ENCODE measurements at places on chromosomes 5 and 9.

- DNase-seq = no peak
Observed at GRCh38 chr9:133387680-133388079, 11.5 kb downstream of the STKLD1 start.

GRCh38 chr9:92563116-92564100, 27.6 kb upstream of the ECM2 start:
- DNase-seq = no peak

DNA sequence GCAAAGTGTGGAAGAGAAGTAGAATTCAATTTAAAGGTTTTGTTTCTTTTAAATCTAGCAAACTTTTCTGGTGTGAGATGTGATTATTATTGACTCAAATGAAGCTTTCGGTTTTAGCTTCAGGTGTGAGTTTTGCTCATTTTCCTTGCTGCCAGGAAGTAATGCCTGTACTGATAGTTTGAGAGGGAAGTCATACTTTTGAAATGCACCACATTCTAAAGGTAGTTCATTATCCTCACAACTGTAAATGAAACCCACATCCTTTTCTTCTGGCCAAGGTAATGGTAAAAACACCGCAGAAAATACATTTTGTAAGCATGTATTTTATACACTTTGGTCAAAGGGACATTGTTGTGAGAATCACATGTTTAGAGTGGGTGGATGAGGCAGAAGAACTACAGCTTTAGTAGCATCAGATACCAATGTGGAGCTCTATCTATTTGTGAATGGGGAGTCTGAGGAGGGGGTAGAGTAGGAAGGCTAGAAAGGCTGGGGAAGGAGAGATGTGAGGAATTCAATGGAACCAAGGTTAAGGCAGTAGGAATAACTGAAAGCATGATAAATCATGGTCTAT, 167.0 kb upstream of the CDKN2B start:
- no peak for DNase-seq

GRCh38 chr9:129071526-129072126, 9.3 kb upstream of the DOLPP1 start:
- no peak for DNase-seq

DNA sequence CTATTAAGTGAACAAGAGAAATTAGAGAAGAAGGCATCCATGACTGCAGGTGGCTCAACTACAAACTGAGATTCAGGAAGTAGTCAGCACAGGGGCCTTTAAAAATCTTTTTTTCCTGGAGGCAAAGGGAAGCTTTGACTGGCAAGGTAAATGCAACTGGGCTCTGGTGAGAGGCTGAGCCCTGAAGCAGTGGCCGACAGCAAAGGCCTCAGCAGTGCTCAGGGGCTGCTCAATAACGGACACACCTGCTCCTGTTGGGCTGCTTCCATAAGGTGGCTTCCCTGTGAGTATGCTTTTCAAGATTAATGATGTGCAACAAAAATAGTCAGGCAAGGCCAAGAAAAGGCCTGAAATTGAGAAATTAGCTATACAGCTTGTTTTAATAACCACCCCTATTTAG, 134.2 kb upstream of the RGMB start:
- DNase-seq = no peak

DNA sequence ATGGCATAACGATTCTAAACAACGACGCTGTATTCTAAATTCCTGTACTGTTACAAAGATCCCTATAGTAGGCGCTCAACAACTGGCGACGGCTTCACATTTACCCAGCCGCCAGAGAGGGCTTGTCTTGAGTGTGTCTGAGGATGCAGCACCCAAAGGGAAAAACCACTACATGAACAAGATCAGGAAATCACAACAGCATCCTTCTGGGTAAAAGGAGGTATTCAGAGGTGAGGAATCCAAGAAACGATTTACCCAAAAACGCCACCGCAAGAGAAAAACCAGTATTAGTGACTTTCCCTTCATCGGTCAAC, 711 bp downstream of the TTC33 start:
- peak; percentile 23 for DNase-seq

DNA sequence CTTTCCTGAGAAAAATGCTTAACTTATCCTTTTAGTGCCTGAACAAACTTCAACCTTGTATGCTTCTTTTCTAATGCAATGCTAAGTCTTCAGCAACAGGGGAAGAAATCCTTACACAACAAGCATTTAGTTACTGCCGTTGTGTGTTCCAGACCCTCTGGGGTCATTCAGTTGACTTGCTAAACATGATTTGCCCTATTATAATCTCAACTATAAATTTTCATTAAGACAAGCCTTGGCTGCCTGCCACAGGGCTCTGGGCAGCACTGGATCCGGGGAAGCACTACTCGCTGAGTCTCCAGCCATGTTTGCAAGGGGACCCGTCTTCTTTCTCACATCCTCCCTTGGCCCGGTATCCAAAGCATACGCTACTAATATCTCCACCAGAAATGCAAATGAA, 58.1 kb downstream of the PTCH1 start:
- DNase-seq = no peak

- no peak for DNase-seq
Observed at GRCh38 chr5:81393783-81394718, at the start of gene ACOT12. ACOT12 (minus strand) TSS chr5:81394134; CDS start chr5:81394114, 20 bp downstream.

GRCh38 chr5:116497631-116498030, 77.0 kb downstream of the SEMA6A start:
- no peak for DNase-seq

DNA sequence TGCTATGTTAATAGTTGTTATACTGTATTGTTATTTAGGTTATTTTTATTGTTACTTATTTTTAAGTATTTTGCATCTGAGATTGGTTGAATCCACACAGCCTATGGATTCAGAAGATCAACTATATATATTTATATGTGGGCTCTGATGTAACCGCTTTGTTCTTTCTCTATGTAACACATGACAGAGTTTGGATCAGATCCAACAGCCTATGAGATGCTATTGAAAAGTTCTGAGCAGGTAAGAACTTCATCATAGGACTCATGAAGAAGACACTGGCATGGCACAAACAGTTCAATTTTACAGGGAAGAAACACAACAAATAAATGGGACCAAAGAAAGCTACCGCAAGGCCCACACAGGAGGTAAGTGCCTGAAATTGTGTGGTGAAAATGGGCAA, 93.4 kb downstream of the GNAQ start:
- no peak for DNase-seq

DNA sequence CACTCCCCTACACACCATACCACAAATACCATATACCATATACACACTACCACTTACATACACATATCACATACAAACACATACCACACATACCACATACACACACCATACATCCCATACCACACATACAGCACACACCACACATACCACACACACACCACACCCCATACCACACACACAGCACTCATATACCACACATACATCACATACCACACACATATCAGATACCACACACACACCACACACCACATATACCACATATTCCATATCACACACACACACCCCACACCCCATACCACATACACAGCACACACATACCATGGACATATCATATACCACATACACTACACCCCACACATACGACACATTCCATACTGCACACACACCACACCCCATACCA, 276.6 kb downstream of the GADD45G start:
- no peak for DNase-seq

- no peak for DNase-seq
Observed at GRCh38 chr9:84207491-84207951, 133.0 kb downstream of the SLC28A3 start.

DNA sequence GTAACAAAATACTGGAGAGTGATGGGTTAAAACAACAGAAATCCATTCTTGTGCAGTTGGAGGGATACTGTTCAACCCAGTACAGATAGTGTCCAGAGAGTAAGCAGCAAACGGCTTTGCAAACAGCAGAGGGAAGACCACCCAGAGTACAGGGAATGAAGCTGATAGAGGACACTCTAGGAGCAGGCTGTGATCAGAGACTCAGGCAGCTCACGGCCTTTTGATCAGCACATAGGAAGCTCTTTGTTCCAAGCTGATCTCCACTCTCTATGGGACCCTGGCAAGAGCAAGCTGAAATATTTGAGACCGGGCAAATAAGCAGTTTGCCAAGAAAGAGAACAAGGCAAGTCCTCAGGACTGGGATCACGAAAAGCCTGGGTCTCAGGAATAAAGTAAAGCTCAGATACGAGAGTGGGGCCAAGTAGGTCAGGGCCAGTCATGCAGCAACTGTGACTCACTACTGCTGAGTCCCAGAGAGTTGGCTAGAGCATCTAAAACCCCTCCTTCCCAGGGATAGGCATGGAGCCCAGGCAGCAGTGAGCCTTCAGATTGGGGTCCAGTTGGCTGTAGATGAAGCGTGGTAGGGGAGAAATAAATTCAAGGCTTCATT, 52.4 kb downstream of the MELK start:
- DNase-seq = no peak

DNA sequence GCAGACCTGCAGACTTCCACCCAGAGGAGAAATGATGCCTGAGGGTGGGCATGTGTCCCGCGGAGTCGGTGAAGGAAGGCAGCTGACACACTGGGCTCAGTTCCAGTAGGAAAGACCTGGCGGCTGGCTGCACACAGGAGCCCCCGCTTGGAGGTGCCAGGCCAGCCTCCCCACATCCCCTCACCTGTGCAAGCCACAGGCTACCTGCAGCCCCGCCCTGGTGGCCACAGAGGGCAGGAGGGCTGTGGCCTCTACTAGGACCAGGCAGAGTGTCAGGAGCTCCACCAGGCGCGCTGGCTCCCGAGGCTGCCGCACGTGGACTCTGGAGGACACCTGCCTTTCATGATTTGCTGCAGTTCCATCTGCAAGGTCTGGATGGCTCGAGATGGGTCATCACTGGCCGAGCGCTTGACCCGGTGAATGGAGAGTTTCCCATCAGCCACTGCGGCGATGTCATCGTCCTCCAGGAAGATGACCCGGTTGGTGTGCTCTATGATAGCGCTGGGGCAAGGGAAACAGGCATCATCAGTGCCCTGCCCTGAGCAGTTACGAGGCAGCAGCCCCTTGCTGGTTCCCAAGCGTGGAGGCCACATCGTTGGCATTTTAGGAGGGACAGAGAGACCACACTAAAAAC, 26.7 kb upstream of the MAPK9 start:
- DNase-seq = no peak

GRCh38 chr9:114002271-114002985, 75.7 kb downstream of the AMBP start:
- no peak for DNase-seq

DNA sequence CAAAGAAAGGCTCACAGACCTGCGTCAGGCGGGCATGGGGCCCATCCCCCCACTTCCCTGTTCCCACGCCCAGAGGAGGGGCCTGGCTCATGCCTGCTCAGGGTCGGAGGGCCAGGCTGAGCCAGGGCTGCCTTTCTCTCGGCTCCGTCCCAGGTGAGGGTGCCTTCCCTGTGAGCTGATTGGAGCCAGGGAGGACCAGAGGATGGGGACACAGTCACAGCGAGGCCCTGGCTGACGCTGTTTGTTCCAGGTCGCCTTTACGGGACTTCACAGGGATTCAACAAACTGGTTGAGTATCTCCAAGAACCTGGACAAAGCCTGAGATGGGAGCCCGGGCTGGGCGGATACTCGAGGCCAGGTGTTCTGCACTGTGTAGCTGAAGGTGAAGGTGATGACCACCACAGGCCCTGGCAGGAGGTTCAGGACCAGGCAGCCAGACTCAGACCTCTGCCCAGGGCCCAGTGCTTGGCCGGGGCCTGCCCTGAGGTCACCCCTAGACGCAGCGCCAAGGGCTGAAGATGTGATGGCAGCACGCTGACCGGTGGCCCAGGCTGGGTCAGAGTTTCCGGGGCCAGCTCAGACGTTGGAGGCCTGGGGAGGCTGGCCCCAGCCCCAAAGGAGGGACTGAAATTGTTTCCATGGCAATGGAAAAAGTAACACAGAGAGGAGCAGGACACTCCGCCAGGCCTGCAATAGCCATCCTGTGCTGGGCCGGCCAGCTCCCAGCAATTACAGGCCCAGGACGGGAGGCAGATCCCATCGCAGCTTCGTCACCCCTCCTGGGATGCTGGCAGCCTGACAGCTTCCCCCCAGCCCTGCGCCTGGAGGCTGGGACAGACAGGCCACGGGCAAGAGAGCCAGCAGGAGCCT, 65.3 kb upstream of the ADAMTS2 start:
- no peak for DNase-seq

DNA sequence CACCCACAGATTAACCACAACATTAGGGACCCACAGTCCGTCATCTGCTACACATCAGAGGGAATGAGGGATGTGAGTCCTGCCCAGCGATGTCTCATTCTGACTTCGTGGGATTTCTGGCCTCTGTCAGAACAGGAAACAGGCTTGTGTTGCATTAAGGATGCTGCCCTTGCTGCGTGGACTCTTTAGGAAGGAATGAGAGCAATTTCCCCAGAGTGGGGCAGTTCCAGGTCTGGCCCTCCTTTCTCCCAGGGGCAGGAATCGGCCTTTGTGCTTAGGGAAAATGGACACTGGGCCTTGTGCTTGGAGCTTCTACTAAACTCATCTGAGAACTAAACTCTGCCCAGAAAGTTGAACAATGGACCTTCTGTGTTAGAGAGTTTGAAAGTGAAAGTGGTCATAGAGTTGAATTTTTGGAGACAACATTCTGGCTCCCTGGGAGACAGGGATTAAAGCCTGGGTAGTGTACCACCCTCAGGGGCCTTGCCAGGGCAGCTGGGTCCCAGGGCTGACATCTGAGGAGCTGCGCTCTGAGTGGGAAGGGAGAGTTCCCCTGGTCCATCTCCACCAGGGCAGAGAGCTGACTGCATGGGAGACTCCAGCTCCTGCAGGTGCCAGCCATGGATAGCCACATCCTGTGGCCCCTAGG, 37.8 kb upstream of the S1PR3 start:
- no peak for DNase-seq

DNA sequence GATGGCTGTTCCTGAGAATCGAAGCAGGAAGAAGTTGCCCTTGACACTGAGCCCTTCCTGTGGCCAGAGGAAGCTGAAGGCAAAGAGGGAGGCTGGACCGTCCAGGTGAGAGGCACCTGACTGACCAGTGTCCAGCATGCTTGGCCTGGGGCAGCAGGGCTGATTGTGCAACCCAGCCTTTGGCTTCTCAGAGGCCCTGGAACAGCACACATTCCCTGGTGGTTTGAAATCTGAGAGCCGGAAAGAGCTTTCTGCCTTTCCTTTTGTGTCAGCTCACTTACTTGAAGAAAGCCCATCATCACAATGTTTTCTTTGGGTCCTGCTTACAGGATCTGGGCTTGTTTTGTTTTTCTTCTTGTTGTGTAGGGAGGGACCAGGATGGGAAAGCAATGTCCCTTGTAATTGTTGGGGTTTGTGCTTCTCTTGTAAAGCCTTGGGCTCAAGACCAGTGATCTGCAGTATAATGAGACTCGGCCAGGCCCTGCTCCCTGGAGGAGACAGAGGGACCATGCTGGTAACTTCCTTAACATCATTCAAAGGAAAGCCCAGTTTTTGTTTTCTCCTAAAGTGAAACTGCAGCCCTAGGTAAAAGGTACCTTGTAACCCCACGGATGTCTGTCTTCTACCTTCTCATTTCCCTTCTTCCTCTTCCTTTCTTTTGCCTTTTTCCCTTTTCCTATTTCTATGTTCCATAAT, 213.7 kb downstream of the NXNL2 start:
- no peak for DNase-seq

- no peak for DNase-seq
Observed at GRCh38 chr9:132486706-132487350, 76.8 kb downstream of the CFAP77 start.

Data from stimulated activated CD8-positive, alpha-beta memory T cell treated with anti-CD3 and anti-CD28 coated beads, Interleukin-4, amount 100 ng/mL, for 4 hours (primary cell).